Stimulated activated memory B cell treated with anti-CD40 and anti-IgM and Interleukin-4, amounts not matched to agents 10 μg/mL and 1 μg/mL and 100 μg/mL, for 72 hours (primary cell): ENCODE measurements at places on chromosomes 5 and 9.

GRCh38 chr9:38342532-38342931, 50.0 kb upstream of the ALDH1B1 start:
- no peak for ATAC-seq

- ATAC-seq: no peak
Observed at GRCh38 chr9:126591083-126591482, 22.6 kb upstream of the LMX1B start.

DNA sequence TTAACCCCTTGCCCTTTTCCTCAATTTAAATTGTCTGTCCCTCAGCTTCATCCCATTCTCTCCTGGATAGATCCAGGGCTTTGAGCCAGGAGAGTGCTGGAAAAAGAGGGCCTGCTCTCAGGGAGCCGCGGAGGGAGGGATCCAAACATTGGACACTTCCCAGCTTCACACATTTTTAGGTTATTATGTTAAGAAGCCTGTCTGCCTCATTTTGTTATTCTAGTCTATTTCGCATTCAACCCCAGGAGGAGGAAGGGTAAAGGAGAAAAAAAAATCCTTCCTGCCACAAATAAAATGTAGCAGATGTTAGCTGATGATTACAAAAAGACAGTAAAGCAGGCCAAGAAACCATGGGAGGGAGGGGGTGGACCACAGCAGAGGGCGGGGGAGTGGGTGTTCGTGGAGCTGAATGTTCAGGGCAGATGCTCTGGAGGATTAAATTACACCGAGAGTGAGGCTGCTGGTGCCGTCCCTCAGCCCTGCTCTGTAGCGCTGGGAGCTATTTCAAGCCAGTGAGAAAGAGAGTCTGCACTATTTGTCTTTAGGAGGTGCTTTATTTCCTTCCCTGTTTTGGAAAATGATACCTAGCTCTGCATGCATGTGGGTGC, 60.6 kb upstream of the ZFR start:
- ATAC-seq: no peak

DNA sequence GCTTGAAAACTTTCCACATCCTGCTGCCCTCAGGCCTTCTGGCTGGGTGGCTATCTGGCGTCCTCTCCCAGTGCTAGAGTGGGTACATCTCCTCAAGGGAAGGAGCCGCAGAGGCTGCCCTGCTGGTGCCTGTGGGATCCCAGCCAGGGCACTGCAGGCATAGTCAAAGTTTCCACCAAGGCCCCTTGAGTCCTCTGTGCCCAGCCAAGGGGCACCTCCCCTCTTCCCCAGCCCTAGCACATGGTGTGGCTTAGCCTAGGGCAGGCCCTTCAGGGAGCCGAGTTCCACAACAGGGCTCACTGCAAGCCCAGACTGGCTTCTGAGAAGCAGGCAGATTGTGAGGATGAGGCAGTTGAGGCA, 103.2 kb downstream of the RGS3 start:
- ATAC-seq: no peak

DNA sequence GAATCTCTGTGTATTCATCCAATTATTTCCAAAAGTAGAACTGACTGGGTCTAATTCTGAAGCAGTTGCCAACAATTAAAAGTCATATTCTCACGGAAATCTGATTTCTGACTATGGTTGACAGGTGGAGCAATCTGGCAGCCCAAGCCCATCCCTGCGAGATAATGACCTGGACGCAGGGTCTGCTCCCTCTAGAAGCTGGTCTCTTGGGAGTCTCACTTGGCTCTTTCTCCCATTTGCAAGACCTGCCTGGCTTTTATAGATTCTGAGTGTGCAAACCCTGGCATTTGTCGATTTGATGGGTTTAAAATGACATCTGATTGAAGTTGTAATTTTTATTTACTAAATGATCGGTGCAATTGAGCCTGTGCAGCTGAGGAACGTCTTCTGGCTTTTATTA, 49.4 kb upstream of the NEURL1B start:
- ATAC-seq: no peak

GRCh38 chr9:79215821-79216220, 355.9 kb upstream of the TLE4 start:
- ATAC-seq: no peak

DNA sequence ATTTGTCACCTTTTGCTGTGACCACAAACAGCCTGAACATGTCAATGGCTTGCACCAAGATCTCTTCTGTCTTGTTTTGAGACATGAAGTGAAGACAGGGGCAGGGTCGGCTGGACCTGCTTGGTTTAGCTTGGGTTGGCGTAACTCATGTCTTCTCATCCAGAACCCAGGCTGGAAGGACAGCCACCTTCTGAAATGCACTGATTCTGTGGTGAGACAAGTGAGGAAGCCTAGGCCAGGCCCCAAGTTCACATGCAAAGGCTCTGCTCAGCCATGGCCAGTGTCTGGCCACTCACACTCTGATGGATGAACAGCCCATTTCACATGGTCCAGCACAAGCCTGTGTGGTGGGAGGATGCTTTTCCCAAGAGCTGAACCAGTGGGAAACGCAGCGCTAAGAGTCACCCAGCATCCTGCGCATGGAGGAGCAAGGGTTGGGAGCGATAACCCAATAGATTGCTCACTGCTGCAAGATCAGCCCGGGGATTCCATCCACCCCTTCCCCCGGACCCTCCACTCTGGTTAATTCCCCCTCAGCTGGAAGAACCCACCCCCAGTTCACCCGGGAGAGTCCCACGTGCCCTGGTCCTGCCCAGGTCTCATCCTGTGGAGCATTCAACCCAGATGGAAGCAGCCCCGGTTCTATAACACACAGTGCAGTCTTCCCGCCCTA, 16.2 kb upstream of the MED10 start:
- ATAC-seq: no peak

DNA sequence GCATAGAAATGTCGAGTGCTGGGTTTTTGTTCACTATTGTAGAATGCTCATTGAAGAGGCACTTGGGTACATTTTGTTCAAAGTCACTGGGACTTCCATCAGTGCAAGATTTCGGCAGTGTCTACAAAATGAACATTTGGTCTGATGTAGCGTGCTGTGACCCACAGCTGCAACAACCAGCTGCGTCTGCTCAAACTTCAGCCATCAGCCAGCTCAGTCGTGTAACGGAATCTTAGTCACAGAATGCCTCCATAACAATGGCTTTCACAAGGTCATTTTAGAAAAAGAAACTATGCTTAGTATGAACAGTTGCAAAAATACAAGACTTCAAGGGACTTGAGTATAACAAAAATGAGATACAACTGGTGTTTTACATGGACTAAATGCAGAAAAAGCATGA, 828.1 kb upstream of the GRAMD2B start:
- ATAC-seq: no peak

GRCh38 chr9:1047591-1048230, 2.4 kb upstream of the DMRT2 start:
- no peak for ATAC-seq

- ATAC-seq: no peak
Observed at GRCh38 chr9:28961623-28962022, 1388.3 kb upstream of the C9orf72 start.

DNA sequence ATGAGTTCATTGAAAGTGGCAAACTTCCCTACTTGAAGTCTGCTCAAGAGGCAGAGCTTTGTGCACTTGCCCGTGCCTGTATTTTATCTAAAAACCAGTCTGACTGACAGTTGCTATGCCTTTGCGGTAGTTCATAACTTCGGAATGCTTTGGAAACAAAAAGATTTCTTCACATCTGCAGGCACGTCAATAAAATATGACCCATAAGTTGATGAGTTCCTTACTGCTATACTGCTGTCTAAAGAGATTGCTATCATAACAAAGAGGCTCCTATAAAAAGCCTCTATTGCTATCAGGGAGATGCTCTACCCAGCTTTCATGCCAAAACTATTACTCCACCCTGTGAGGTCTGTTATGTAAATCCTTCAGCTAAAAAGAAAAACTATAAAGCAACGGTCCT, 25.4 kb upstream of the RNF20 start:
- ATAC-seq: no peak

- peak; percentile 64 for ATAC-seq
Observed at GRCh38 chr5:109865637-109866036, 175.9 kb downstream of the MAN2A1 start.

DNA sequence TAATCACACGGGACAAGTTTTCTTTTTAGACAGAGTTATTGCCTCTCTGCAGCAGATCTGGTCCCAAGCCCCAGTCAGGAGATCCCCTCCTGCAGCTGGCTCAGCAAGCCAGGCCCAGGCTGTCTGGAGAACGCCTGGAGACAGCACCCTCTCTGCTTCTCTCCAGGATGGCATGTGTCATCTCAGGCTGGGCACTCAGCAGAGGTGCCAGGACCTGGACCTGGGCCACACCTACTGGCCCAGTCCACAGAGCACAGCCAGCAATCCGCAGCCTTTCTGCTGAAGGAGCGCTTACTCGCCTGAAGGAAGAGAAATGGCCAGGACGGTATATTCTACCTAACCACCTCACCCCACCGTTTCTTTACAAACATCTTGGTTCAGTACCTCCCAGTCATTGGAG, 4.7 kb upstream of the TBC1D9B start:
- no peak for ATAC-seq

DNA sequence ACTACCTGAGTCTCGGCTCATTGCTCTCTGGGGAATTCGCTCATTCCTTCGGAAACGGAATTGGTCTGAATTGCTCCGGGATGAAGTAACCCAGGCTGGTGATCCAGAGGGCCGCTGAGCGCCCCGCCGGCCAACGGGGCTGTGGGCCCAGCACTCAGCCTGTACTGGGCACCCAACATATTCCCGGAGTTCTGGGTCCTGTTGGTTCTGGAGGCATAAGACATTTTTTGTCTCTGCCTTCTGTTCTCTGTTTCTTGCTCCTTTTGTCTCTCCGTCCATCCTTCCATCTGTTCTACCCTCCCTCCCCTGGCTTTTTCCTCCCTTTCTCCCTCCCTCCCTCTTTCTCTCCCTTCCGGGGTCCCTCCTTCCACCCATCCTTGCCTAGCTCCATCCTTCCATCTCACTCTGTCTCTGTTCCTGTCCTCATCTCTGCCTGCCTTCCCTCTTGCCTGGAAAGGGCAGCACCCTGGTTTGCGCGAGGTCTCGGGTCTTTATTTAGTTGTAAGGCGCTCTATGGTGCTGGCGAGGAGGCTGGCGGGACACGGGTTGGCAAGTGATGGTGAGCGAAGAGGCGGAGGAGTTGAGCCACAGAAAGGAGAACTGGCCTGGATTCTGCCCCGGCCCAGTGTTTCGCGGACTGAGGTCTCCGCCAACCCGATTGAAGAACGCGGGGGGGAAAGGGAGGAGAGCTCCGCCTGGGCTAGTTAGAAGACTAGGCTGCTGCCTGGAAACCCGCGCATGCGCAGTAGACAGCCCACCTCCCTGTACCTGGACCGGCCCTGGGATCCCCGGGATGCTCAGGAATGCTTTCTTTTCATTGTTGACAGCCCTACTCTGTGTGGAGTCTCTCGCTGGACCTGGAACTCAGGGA, 1468.0 kb downstream of the FOXD4L5 start:
- peak; percentile 90 for ATAC-seq

GRCh38 chr5:146647656-146648199, 131.7 kb upstream of the GPR151 start:
- ATAC-seq: no peak

GRCh38 chr5:53039855-53040254, 50.7 kb downstream of the ITGA2 start:
- no peak for ATAC-seq

DNA sequence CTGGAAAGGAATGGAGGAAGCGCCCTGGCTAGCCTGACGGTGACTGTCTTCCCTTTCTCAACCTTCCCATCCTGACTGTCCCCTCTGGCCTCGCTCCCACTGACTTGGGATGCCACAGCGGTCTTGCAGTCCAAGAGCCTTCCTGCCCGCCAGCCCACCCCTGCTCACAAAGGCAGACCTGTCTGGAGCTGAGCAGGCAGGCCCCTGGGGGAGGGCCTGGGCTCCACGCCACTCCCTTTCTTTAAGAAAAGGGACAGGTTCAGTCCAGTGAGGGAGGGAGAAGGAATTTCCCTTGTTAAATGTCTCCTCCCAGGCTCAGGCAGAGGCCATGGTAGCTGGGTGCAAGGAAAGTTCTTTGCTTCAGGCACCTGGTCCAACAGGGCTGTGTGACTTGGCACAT, 18.1 kb downstream of the FGF1 start:
- no peak for ATAC-seq

DNA sequence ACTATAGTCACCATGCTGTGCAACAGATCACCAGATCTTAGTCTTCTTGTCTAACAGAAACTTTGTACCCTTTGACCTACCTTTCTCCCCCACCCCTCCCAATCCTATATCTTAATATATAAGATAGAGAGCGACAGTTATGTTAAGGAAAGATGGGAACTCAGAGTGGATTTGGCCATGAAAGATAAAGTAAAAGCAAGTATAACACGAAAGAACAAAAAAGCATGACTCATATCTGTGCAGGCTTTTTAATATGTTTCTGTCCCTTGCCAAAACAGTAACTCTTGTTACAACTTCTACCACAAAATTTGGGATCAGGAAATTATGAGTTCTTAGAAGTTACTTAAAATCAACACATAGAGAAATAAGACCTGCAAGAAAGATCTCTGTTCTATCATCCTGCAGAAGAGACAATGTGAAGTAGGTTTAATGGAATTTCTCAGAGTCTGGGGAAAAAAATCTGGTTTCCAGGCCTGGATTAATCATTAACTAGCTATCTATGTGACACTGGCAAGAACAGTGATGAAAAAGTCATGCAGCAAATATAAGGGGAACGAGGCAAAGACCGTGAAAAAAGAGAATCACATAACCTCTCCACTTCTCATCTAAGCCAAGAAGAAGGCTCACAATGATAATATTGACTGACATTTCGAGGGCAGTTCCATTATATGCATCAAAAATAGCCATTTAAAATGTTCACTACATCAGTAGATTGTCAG, 18.6 kb downstream of the BAAT start:
- ATAC-seq: no peak

DNA sequence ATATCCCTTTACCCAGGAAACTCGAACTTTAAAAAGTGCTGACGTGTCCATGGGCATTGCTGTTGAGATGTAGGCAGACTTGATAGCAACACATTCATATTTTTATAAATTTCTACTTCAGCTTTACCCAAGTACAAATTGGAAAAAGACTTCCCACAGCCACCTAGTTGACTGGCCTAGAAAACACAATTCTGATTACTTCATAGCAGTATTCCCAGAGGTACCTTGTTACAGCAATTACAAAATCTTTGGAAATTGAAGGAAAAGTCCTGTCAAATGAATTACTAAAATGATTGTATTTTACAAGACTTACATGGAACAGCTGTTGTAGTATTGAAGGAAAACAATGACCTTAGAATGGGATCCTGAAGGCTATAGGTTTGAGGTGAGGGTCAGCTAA, 130.7 kb upstream of the NREP start:
- no peak for ATAC-seq

GRCh38 chr5:132260714-132261551, 3.4 kb downstream of the PDLIM4 start:
- peak; percentile 14 for ATAC-seq

- ATAC-seq: no peak
Observed at GRCh38 chr9:19193029-19193324, 37.5 kb upstream of the DENND4C start.
